ENCODE measurements at places on chromosomes 5 and 9.

GRCh38 chr5:167897371-167897770 lies 394.1 kb upstream of the WWC1 start:
- DNase-seq, result no peak

- no peak for DNase-seq
Observed at GRCh38 chr5:126953640-126954039, 76.7 kb downstream of the MARCHF3 start.

GRCh38 chr5:164289526-164289925 lies 784.1 kb downstream of the MAT2B start:
- no peak for DNase-seq

- no peak for DNase-seq
Observed at GRCh38 chr5:68070591-68071281, 144.8 kb upstream of the PIK3R1 start.

DNA sequence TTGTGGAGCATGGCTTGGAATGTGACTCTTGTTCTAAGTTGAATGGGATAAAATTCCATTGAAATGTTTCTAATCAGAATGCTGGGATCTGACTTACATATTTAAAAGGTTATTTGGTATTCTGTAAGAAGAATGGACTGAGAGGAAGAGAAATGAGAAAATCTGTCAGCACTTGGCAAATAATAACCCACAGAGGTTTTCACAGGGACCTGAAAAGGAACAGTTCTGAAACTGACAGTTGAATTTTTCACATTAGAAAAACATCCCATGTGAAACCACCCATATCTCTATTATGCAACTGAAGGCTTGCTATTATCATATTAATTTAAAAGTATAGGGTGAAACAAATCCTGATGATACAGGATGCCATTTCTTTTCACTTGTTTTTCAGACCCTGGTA lies 302.7 kb downstream of the EPB41L4A start:
- DNase-seq, result no peak

GRCh38 chr5:125137535-125137934 lies 391.1 kb upstream of the ZNF608 start:
- no peak for DNase-seq

DNA sequence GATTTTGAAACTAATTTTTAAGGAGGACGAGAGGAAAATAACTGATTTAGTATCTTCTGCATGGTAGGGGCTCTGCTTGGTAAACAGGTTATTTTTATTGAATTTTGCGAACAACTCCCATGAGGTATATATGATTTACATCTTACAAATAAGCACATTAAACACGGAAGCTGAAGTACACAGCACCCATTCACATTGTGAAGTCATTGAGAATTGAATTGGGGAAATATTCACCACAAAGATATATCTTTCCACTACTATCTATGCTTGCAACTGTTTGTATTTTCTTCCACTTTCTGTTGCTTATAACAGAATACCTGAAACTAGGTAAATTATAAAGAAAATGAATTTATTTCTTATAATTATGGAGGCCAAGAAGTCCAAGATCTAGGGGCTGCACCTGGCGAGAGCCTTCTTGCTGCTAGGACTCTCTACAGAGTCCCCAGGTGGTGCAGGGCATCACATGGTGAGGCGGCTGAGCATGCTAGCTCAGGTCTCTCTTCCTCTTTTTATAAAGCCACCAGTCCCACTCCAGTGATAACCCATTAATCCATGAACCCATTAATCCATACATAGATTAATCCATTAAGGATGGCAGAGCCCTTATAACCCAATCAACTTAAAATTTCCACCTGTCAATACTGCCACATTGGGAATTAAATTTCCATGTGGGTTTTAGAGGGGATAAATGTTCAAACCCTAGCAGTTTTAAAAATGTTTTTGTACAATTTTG lies 79.0 kb upstream of the ZNF608 start:
- DNase-seq, result no peak

GRCh38 chr5:160183075-160183474 lies 46.2 kb upstream of the FABP6 start:
- DNase-seq, result no peak

GRCh38 chr5:10797261-10797660 lies 36.2 kb upstream of the DAP start:
- no peak for DNase-seq

- no peak for DNase-seq
Observed at GRCh38 chr5:137462265-137462590, 36.9 kb downstream of the SPOCK1 start.

DNA sequence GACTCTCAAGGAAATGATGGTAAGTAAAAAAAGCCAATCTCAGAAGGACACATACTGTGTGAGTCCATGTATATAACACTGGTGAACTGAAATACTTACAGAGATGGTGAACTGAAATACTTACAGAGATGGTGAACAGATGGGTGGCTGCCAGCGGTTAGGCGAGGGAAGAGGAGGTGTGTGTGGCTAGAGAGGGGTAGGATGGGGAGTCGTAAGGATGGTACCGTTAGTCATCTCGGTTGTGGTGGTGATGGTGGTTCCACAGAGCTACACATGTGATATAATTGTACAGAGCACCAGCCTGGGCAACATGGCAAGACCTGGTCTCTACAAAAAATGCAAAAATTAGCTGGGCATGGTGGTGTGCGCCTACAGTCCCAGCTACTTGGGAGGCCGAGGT lies 113.6 kb upstream of the RAPGEF1 start:
- DNase-seq, result no peak

DNA sequence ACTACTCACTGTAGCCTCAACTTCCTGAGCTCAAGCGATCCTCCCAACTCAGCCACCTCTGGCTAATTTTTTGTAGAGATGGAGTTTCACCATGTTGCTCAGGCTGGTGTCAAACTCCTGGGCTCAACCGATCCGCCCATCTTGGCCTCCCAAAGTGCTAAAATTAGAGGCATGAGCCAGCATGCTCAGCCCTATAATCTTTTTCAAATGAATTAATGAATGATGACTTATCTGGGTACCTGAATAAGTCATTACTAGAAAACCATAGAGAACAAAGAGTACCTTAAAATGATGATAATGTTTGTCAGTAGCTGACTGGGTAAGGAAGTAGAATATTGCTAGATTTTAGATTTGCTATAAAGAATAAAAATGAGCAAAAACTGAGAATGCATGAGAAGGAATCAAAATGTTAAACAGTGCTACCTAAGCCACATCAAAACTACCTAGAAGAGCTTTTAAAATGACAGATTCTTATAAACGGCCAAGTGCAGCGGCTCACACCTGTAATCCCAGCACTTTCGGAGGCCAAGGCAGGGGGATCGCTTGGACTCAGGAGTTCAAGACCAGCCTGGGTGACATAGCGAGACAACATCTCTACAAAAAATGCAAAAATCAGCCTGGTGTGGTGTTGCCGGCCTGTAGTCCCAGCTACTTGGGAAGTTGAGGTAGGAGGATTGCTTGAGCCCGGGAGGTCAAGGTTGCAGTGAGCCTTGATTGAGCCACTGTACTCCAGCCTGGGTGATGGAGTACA lies 13.6 kb downstream of the FNBP1 start:
- no peak for DNase-seq

- DNase-seq, result no peak
Observed at GRCh38 chr9:130150779-130151382, 21.3 kb upstream of the NCS1 start.

- no peak for DNase-seq
Observed at GRCh38 chr9:131234799-131235479, 41.4 kb downstream of the FAM78A start.

- DNase-seq, result no peak
Observed at GRCh38 chr5:174378121-174378874, 332.8 kb downstream of the NSG2 start.

DNA sequence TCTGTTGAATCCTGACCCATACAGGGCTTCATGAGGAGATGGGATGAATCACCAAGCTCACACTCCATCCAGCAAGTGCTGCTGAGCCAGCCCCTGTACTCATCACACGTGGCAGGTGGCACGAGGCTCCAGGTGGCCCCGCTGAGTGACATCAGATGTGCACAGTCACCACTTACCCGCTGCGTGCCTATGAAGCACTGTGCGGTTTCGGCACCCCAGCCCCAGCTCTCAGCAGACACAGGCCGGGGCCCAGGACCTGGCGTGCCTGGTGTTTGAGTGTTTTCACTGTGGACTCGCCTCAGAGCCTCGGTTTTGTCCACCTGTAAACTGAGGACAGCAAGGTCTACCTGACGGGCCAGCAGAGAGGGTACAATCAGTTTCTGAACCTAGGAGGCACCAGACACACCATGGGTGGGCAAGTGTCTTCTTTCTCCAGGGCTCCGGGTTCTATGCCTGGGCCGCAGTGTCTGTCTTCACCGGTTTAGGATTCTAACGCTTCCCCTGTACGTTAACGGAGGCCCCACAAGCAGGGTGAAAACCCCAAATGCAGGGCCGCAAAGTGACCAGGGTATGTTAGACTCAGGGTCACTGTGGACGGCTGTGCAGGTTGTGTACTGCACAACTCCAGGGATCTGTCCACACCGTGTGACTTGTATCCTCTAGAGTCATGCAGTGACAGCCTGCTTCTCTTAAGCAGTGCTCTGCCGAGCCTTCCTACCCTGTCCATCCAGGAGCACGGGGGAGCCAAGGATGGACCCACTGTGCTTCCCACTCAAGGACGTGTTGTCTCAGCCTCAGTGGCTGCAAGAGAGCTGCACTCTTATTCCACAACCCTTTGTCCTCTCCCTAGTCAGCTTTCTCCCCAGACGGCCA lies 44.3 kb upstream of the COL5A1 start:
- no peak for DNase-seq

All from activated T-helper 1 cell treated with anti-CD3 and anti-CD28 coated beads, Interleukin-2, amount 50 U/mL, for 16 hours (primary cell).